Activated CD4-positive, alpha-beta T cell treated with anti-CD3 and anti-CD28 coated beads, Interleukin-2, amount 50 U/mL, for 1 hour (primary cell): ENCODE measurements at places on chromosomes 11 and 22.

DNA sequence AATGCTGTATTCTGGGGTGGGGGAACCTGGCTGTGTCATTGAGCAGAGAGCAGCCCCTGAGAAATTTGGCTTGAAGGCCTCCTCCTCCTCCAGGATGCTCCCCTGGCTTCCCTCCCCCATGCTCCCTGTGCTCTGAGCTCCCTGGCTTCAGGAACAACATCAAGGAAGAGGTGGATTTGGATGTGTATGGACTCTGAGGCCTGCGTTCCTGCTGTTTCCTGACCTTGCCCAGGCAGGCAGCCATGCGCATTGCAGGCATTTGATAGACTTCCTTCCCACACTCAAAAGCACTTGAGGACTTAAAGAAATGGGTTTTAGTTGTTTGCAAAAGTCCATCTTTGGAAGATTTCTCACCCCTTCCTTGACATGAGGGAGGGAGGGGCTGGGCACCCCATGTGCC lies 1317.1 kb downstream of the BRD1 start:
- no peak for DNase-seq

DNA sequence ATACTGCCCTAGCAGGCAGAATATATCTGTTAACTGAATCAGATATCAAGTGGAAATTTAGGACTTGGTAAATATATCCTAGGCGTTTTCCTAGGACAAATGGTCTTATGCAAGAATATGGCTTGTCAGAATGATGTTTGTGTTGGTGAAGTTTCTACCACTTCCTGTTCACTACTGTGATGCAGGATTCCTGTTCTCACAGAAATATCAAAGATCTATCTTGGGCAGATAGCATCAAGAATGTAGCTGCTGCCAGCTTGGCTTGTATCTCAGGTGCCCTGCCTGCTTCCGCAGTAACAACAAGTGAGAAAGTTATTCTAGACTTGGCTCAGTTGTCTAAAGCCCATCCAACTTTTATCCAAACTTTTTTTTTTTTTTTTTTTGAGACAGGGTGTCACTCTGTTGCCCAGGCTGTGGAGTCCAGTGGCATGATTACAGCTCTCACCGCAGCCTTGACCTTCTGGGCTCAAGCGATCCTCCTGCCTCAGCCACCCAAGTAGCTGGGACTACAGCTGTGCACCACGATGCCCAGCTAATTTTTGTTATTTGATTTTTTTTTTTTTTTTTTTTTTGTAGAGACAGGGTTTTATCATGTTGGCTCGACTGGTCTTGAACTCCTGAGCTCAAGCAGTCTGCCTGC lies 61.3 kb downstream of the PPME1 start:
- no peak for DNase-seq

GRCh38 chr11:32581556-32581955 lies 2.1 kb upstream of the EIF3M start:
- no peak for DNase-seq

DNA sequence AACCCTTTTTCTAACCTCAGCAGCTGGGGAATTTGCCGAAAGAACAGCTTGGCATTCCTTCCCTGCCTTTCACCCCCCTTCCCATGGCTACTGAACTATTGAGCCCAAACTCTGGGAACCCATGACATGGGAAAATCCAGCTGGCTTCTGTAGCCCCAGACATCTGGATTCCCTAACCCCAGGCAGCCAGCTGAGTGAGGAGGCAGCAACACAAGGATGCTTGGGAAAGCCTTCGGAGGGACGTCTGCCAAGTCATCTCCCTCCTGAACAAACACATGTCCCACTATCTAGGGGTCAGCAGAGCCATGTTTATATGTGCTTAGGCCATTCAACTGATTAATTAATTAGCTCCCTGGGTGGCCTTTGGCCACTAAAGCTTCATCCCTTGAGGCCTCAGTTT lies 21.6 kb downstream of the LRRC55 start:
- DNase-seq, result no peak

GRCh38 chr11:61115498-61116224 lies 13.4 kb downstream of the CD5 start:
- DNase-seq, result no peak

DNA sequence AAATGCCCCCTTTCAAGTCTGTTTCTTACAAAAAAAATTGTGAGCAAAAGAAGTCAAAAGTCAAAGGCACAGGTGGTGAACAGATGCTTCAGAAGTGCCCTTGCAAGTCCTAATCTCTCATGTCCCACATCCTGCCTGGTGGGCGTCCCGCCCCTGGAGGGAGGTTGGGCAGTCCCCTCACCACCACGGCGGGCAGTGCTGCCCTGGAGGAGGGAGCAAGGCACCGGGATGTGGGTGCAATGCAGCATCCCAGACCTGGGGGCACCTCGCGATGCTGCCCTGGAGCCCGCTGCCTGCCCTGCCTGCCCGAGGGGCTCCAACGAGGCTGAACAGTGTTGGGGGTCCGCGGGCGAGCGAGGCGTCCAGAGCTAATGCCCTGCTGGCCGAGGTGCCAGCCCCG lies 15.9 kb downstream of the MRGPRG start:
- no peak for DNase-seq

DNA sequence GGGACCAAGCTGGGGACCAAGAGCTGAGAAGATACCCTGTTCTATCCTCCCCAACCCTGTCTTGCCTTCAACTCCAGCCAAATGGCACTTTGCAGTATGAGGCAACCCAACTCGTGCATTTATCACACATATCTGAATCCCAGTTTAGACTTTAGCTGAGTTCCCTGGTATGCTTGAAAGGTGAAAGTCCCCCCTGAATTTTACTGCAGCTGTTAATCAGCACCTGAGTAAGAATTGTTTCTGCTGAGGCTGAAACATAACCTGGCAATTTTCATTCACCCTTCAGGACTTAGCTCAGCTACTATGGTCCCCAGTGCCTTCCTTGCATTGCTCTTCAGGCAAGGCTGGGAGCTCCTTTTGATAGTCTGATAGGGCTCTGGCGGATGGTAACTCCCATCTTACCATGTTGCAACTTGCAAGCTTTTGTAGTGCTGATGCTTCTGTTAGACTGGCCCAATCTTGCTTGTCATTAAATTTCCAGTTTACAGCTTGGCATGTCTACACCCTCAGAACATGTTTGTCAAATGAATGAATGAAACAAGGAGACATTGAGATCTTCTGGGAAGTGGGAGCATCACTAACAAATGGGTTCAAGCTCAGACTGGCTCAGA lies 64.0 kb upstream of the SLC6A5 start:
- DNase-seq, result no peak

GRCh38 chr11:36000616-36001190 lies 56.8 kb downstream of the LDLRAD3 start:
- no peak for DNase-seq

DNA sequence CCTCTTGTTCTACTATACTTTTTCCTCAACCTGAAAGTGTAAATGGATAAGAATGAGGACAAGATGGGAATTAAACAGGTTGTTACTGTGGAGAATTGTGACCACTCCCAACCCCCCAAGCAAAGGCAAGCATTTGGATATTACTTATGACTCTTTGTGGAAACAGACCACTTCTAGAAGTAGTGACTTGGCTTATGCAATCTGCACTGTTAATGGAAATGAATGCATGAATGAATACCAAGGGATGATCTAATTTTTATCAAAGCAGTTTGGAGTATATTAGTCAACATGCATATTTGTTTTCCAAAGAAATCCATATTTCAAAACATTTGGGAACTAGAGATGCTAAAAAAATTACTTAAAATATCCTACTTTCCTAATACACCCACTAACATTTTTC lies 35.3 kb downstream of the AMOTL1 start:
- no peak for DNase-seq

GRCh38 chr11:34928960-34929680 lies 12.7 kb downstream of the PDHX start:
- DNase-seq, result no peak

DNA sequence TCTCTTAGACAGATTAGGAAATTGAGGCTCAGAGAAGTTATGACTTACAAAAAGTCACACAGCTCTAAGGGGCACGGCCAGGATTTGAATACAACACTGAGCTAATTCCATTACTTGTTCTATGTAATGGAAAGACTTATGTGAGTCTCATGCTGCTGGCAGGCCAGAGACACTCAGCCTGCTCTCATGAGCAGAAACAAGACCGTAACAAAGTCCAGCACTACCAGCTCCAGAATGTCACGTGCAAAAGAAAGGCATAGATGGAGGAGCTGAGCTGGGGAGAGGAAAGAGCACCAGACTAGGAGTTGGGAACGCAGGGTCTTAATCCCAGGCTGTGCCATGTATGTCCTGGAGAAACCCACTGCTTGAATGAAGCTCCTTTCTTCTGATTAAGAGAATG lies 1.8 kb downstream of the CHRDL2 start:
- no peak for DNase-seq

- DNase-seq, result peak; percentile 61
Measured at GRCh38 chr22:50531546-50531961, 1.7 kb upstream of the TYMP start.

GRCh38 chr11:129077191-129077590 lies 114.9 kb downstream of the ARHGAP32 start:
- no peak for DNase-seq

DNA sequence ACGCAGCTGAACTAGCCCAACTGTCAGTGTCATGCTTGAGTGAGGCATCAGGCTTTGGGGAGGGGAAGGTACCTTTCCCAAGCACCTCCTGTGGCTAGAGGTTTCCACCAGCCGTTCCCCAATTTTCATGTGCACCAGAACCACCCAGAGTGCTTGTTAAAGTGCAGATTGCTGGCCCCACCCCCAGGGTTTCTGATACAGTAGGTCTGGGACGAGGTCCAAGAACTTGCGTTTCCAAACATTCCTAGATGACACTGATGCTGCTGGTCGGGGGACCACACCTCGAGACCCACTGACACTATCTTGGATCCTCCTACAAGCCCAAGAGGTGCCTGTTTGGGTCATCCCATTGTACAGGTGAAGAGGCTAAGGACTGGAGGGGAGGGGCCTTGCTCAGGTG lies 59.8 kb downstream of the PDE2A start:
- no peak for DNase-seq

- DNase-seq, result no peak
Measured at GRCh38 chr11:5467527-5467926, 18.4 kb downstream of the OR51I2 start.

DNA sequence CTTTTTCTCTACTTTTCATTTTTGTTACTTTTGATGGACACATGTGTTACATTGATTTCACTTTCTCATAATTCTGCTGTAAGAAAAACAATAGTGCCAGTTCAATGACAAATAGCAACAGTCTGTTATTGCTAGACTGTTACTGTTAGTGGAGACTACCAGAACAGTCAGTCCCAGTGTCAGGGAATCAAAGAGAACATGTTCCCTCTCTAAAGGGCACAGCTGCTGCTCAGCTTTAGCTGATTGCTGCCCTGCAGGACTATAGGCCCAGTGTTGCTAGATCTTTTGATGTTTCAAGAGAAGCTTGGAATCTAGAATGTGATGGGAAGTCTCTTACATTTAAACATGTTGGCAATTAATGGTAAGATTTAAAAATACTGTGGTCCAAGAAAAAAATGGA lies 3.4 kb downstream of the BIRC3 start:
- no peak for DNase-seq

- peak; percentile 5 for DNase-seq
Measured at GRCh38 chr22:17705951-17706900, 67.7 kb downstream of the BCL2L13 start.

- no peak for DNase-seq
Measured at GRCh38 chr11:77508019-77508418, 34.1 kb upstream of the PAK1 start.

DNA sequence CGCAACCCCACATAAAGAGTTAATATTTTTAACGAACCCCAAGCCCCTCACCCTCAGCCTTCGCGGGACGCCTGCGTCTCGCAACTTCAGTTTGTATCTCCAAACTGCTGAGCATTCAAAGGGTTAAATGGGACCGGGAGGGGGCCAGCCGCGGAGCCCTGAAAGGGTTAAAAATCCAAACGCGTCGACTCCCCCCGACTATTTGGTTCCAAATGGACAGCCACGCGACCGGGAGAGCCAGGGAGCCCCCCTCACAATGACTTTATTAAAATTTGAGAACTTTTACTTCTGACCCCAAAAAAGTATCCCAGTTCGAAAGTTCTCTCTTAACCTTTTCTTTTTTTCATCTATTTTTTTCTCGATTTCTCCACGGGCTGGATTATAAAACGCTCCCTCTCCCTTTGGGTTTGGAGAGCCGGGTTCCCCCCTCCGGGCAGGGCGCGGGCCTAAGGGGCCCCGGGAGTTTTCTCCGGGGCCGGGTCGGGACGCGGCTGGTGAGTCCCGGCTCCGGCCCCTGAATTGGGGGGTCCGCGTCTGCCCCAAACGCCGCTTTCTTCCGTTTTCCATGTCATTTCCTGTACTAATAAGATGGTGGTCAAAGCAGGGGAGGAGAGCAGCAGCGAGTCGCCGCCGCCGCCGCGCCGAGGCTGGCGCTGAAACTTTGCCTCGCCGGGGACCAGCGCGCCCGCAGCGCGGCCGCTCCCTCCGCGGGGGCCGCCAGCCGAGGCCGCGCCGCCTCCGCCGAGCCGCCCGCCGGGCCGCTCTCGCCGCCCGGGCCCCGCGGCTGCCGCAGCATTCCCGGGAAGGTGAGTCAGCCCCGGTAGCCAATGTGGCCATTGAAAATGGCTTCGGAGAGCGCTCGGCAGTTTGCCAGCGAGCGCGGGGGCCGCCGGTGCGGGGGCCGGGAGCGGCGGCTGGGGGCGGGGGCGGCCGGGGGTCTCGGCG lies at the start of gene PRDM11:
PRDM11 (plus strand) TSS at position 568 of the 945 bp plus-strand sequence. CDS start 35,128 bp downstream, outside the sequence.
- DNase-seq, result peak; percentile 48

- DNase-seq, result no peak
Measured at GRCh38 chr11:59212744-59213631, at the start of gene MPEG1. Gene MPEG1 (minus strand): TSS chr11:59212927. CDS start chr11:59212865, 62 bp downstream.

DNA sequence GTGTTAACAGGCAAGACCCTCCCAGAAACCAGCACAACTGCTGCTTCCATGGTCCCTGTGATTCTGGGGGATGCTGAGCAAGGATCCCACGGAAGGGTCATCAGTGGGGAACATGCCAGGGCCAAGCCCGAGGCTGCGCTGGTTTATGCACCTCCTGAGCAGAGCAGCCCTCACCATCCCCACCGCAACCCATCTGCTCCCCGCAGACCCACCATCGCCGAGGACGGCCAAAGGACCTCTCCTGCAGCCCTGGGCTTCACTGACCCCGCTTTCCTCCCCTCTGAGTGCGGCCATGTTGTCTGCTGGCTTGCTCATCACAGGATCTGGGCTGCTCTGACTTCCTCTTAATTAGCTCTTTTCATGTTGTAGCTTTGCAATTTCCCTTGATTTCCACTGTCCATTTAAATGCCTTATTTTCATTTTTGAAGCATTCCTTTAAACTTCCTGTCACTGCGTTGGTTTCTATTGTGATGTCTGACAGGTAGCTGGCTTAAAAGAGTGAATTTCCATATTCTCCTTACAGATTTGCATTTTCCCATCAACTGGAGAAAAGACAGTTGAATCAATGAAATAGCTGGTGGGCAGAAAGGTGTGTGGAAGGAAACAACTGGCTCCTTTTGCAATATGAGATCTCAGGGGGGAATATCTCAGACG lies 14.9 kb downstream of the TP53AIP1 start:
- DNase-seq, result no peak

GRCh38 chr22:37747715-37748100 lies 50.9 kb downstream of the TRIOBP start:
- DNase-seq, result no peak

DNA sequence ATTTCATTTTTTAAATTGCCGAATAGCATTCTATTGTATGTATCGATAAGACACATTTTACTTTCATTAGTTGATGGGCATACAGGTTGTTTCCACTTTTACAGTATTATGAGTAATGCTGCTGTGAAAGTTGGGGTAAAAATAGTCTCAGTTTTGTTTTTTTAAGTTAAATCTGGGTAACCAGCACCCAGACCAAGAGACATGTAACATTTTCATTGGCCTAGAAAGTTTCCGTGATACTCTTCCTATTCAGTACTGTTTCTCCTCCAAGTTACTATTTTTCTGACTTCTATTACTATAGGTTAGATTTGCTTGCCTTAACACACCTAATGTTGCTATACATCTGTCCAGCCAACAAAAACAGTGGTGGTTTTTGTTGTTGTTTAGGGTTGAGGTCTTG lies 12.3 kb downstream of the IPO7 start:
- no peak for DNase-seq
